ENCODE measurements at places on chromosomes 16 and 17. TPM values are rescaled to one million over a fixed set of nuclear protein-coding genes. Genes with fewer than 3 reads are reported as not detected.
A peak's percentile ranks its signal among the peaks of the same experiment; 100 is the strongest.

- no peak for DNase-seq
These were observed 259.0 kb downstream of the XYLT1 start for GRCh38 chr16:17211797-17212196.

DDX5 gene
- 881 TPM for total RNA-seq

DNA sequence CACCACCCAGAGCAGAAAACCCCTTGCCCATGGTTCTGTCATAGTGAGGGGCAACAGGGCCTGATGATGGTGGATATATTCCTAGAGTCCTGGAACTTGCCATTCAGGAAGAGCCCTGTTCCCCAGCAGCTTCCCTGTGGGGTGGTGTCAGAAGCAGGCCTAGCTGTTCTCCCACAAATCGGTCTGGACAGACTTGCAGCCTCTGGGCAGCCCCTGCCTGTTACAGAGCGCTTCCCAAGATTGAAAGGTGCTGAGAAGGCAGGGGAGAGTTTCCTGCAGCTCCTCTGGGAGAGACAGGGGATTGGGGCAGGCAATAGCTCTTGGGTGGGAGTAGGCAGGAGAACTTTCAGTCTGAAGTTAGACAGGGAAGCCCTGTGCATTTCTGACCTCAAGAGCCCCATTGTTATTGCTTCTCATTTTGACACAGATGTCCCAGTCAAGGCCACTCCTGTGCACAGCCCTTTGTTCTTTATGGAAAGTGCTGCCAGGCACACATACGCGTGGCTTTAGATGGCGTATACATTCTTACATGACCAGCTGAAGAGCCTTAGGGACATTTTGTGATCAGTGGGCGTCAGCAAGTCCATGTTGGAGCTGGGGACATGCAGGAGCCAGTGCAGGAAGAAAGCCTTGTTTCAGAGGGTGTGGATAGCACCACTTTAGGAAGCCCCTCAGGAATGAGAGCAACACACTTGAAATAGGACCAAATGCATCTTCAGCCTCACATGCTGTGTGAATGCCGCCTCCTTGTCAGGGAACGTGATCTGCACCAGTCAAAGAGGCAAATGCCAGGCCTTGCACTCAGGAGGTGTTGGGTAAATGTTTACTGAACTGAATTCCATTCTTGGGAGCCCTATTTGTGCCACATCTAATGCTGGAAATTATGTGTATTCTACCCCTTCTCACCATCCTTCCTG is 67.5 kb downstream of the GNAO1 start:
- no peak for DNase-seq

- no peak for DNase-seq
These were observed 368.8 kb upstream of the CDH8 start for GRCh38 chr16:62404842-62405611.

GRCh38 chr16:67013823-67014633 is 14.9 kb upstream of the CBFB start:
- peak; percentile 85 for DNase-seq
